ENCODE measurements at places on chromosomes 1 and 21. TPM values are rescaled to one million over a fixed set of nuclear protein-coding genes. Genes with fewer than 3 reads are reported as not detected.

NCMAP gene
- polyA plus RNA-seq: 0.17 TPM

ADIPOR1 gene
- 119 TPM for polyA plus RNA-seq

DNA sequence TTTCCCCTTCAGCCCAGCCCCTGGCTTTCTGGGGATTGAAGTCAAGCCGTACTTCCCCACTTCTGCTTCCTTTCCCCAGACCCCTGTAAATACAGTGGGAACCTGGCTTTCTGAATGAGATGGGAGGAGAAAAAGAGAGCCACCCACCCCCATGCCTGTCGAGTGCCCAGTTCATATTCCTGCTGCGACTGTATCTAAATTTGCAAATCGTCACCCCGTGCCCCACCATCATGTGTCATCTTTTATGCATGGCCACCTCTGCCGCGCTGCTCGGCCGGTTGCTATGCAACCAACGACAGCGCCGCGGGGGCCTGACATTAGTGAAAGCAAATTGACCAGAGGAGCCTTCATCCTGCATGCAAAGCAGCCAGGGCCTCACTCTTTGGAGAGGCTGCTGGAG is 143.0 kb downstream of the ELAVL4 start:
- no peak for DNase-seq

- DNase-seq: no peak
Measured at GRCh38 chr21:27646691-27647090, 679.8 kb upstream of the ADAMTS5 start.

- no peak for DNase-seq
Measured at GRCh38 chr1:215523128-215523861, 43.8 kb upstream of the KCTD3 start.

DNA sequence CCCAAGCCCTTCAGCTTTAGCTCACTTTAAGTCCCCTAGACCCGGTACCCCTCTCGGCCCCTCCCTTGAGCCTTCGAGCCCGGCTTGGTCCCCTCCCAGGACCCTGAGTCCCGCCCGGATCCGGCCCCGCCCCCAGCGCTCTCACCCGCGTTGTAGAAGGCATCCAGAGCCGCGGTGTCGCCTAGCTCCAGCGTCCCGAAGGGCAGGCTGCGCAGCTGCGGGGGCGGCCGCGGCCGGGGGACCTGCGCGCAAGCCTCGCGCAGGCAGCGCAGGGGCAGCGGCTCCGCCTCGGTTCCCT is 699 bp downstream of the MAP3K6 start:
- DNase-seq: peak; percentile 79

DNA sequence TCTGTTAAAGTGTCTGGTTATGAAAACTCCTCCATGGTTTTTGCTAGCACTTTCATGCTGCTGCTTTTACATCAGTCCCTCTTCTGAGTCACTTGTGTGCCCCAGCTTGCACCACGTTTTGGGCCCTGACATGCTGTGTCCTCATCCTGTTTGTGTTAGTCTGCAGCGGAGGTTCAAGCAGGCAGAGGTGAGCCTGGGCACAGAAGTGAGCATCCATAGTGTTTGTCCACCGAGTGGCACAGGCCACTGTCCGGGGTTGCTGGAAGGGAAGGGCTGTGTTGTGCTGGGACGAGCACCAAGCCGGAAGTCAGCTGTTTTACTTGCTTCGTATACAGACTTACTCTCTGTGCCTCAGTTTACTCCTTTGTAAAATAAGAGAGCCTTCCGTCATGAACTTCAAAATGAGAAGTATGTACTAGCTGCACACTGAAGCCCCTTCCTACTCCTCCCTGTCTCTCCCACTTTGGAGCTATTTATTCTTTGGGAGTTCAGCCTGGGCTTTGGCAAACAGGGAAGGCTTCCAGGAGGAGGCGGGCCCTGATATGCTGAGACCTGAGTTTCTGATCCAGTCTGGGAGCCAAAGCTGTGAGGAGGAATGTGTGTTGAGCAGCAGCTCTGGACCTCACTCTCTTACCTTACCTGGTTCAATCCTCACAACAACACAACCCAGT is 10.7 kb upstream of the LAPTM5 start:
- DNase-seq: no peak

GRCh38 chr1:68049941-68050878 is at the start of gene DIRAS3:
Gene DIRAS3 (minus strand): TSS chr1:68050627. CDS start chr1:68047297, 3,330 bp downstream.
- peak; percentile 75 for DNase-seq

DNA sequence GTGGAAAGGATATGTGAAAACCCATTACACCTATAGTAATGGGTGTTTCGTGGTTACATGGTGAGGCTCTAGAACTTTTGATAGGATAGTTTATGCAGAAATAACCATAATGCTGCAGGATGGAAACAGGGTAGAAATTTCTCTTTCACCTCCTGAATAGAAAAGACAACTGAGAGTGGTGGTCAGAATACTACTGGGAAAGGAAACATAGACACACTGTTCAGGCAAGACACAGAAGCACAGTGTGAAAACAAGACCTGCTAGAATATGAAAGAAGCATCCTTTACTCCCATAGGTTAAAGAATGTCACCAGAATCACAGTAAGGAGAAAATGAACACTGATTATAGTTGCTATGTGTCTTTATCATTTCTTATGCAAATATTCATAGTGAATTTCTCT is 496.6 kb downstream of the DPYD start:
- no peak for DNase-seq

GRCh38 chr1:220789532-220790147 is 2.9 kb downstream of the MTARC1 start:
- DNase-seq: no peak

GRCh38 chr1:165628147-165628822 is 2.7 kb upstream of the MGST3 start:
- DNase-seq: no peak

GRCh38 chr1:26887125-26887524 is 3.0 kb downstream of the GPN2 start:
- DNase-seq: no peak

Measured in ovary (tissue), 10 donors.